ENCODE measurements at places on chromosomes 11 and 22.

GRCh38 chr11:1384199-1384970, 5.3 kb upstream of the BRSK2 start:
- no peak for DNase-seq

DNA sequence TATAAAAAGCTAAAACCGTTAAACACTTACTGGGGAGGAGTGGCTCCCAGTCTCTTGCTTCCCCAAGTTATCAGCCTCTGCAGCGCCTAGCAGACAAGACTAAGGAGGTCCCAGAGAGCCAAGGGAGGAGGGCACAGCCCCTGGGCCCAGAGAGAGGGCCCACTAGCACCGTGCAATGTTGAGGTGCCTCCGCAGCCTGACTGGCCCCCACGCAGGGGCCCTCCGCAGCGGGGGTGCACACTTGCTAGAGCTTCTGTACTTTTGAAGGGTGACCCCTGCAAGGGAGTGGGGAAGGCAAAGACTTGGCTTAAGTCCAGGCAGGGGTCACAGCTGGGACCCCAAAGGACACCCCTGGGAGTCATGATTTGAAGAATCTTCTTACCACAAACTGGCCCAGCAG, 98.0 kb downstream of the ADAMTS15 start:
- DNase-seq: no peak

DNA sequence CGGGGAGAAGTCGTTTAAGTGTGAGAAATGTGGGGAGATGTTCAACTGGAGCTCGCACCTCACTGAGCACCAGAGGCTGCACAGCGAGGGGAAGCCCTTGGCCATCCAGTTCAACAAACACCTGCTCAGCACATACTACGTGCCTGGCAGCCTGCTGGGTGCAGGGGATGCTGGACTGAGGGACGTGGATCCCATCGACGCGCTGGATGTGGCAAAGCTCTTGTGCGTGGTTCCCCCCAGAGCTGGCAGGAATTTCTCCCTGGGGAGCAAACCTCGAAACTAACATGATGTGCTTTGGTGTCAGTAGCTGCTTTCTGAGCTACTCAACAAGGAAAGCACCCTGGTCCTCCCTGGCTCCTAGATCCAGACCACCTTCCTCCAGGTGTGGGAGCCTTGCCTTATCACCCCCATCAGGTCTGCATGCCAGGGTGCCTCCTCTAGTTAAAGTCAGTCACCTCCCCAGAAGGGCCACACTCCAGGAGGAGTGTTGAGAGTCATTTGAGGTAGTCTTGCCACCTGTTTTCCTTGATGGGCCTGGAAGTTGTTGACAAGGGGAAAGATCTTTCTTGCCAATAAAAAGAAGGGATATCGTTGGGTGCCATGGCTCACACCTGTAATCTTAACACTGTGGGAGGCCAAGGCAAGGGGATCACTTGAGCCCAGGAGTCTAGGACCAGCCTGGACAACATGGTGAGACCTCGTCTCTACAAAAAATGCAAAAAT, 12.9 kb downstream of the ZNF74 start:
- DNase-seq: no peak

- no peak for DNase-seq
Measured at GRCh38 chr11:69193151-69193550, 37.4 kb downstream of the SMIM38 start.

- DNase-seq: no peak
Measured at GRCh38 chr22:19723983-19724827, 866 bp downstream of the GP1BB start.

DNA sequence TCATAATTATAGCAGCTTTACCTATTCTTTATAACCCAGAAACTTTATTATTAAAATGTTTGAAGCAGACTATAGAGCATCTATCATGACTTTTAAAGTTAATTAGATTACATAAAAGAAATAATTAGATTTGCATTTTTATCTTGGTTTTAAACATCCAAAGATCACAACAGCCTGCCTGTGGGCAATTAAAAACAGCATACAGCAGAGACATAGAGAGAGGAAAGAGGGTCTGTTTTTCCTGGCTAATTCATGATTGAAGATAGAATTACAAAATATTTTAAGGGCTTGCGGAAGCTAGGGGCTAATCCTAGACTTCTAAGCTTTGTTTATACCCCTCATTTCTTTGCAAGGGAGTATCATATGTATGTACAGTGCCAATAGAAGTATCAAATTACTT, 178.1 kb downstream of the SOX6 start:
- DNase-seq: no peak

DNA sequence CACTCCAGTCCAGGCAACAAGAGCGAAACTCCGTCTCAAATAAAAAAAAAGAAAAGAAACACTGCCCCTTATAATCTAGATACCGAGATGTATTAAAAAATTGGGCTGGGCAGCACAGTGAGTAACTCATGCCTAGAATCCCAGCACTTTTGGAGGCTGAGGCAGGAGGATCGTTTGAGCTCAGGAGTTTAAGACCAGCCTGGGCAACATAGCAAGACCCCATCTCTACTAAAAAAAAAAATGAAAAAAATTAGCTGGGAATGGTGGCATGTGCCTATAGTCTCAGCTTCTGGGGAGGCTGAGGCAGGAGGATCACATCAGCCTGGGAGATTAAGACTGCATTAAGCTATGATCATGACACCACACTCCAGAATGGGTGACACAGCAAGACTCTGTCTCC, 24.9 kb downstream of the DDX6 start:
- no peak for DNase-seq

- no peak for DNase-seq
Measured at GRCh38 chr22:46238541-46238940, 11.6 kb downstream of the CDPF1 start.

- DNase-seq: no peak
Measured at GRCh38 chr11:78381865-78382264, 35.8 kb downstream of the GAB2 start.

All from mammary epithelial cell (primary cell).